Upper lobe of right lung (tissue), 1 donor: ENCODE measurements at places on chromosomes 1 and 21. TPM values are rescaled to one million over a fixed set of nuclear protein-coding genes. Genes with fewer than 3 reads are reported as not detected.

DNA sequence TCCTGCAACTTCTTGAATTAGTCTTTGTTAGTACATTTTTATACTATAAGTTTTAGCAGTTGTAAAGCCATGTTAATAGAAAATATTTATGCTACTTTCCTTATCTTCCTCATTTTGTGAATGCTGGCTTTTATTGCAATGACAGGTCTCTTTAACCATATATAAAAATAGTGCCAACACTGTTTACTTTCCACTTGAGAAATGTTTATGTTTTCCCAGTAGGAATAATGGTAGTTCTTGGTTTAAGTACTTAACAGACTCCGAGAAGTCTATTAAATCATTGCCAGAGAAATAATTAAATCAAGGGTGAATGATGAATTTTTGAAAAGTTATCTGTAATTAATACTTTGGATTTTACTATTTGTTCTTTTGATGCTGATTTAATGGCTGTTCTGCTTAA lies 9.7 kb downstream of the CHML start:
- no peaks in the 10 kb centered on the region for H3K4me1 ChIP-seq
- no peak overlapping the region for H3K4me3 ChIP-seq
- no peak for DNase-seq
- H3K27me3 ChIP-seq, result no peaks in the 10 kb centered on the region
- no peak overlapping the region for H3K27ac ChIP-seq

DNA sequence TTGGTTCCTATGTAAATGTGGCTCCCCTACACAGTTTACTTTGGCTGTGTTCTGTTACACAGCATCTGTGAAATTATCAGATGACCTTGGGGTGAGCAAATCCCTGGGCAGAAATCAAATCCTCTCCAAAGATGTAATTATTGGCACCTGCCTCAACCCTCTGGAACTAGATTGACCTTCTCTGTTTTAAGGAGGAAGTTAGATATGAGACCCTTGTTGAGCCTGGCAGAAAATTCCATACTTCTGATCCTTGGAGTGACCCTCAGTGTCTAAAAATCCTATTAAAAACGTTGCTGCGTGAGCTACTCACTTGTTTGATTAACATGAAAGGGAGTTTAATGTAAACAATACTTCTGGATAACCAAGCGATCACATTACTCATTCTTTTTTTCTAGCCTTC lies 122.0 kb downstream of the CLIC6 start:
- DNase-seq, result no peak
- H3K4me3 ChIP-seq, result no peak overlapping the region
- H3K27ac ChIP-seq, result no peak overlapping the region

GRCh38 chr1:26092422-26092821 lies 19.2 kb upstream of the PDIK1L start:
- H3K27me3 ChIP-seq, result peaks cover 5% of the 10 kb centered on the region
- no peaks in the 10 kb centered on the region for H3K36me3 ChIP-seq
- no peak overlapping the region for H3K4me3 ChIP-seq
- H3K4me1 ChIP-seq, result peaks cover 6% of the 10 kb centered on the region

GRCh38 chr1:147719029-147719698 lies 41.2 kb downstream of the GJA5 start:
- DNase-seq, result no peak

DNA sequence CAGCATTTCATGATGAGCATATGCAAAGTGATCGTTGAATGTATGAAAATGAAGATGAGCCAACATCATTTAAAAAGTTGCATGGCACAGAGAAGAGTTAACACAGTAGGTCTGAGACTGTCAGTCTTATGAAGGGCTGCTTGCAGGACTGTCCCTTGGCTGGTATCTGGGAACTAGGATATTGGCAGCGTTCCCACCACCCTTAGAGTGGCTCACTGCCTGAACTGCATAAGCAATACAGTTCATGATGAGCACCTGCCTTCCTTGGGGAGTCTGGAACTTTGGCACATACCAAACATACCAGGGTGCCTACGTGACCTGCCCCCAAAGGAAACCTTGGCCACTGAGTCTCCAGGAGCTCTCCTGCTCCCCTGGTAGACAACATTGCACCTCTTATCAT lies 161.8 kb downstream of the DSCAM start:
- no peak overlapping the region for H3K27ac ChIP-seq
- H3K36me3 ChIP-seq, result no peaks in the 10 kb centered on the region
- DNase-seq, result no peak
- no peaks in the 10 kb centered on the region for H3K4me1 ChIP-seq
- no peaks in the 10 kb centered on the region for H3K27me3 ChIP-seq
- no peak overlapping the region for H3K4me3 ChIP-seq

DNA sequence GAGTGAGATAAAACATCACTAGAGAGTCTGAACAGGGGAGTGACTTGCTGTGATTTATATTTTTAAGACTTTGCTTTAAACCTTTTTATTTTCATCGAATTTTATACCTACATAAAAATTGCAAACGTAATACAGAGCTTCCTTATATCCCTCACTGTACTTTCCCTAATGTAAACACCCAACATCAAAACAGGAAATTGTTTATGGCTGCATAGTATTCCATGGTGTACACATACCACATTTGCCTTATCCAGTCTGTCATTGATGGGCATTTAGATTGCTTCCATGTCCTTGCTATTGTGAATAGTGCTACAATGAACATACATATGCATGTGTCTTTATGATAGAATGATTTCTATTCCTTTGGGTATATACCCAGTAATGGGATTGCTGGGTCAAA lies 34.8 kb downstream of the LRIF1 start:
- no peak overlapping the region for H3K27ac ChIP-seq
- H3K4me3 ChIP-seq, result no peak overlapping the region
- no peaks in the 10 kb centered on the region for H3K36me3 ChIP-seq
- H3K27me3 ChIP-seq, result no peaks in the 10 kb centered on the region
- no peak for DNase-seq

DNA sequence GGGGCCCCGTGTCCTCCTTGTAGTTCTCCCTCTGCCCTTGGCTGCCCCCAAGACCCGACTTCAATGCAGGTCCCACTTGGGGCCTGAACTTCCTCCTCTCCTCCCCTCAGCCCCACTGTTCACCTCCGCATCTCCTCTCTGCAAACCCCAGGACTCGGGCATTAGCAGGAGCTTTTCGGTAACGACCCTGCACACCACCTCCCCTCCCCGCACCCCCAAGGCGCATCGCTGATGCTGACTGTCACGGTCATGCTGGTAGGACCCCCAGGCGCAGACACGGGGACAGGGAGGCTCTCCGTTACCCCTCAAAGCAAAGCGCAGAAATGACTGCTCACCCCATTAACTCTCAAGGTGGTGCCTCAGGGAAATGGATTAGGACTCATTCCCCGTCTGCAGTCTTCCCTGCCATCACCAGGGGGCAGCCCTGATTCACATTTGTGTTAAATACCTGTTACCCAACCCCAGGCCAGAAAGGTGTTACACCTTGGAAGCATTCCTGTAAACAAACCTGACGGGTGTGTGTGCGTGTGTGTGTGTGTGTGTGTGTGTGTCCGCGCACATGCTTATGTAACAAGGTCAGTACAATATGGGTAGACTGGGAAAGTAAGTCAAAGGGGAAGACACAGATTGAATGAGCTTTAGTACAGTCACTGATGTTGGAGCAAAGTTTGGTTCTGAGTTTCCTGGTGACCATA lies 6.4 kb upstream of the GUCA2B start:
- DNase-seq, result peak; percentile 86
- H3K4me3 ChIP-seq, result no peak overlapping the region
- no peaks in the 10 kb centered on the region for H3K36me3 ChIP-seq
- peaks cover 3% of the 10 kb centered on the region for H3K4me1 ChIP-seq

GRCh38 chr21:34952701-34953100 lies 96.4 kb downstream of the RUNX1 start:
- no peaks in the 10 kb centered on the region for H3K27me3 ChIP-seq
- H3K4me3 ChIP-seq, result no peak overlapping the region
- no peak for DNase-seq
- no peak overlapping the region for H3K27ac ChIP-seq
- no peaks in the 10 kb centered on the region for H3K4me1 ChIP-seq

- H3K4me1 ChIP-seq, result peaks cover 41% of the 10 kb centered on the region
- H3K36me3 ChIP-seq, result no peaks in the 10 kb centered on the region
- H3K27ac ChIP-seq, result peak overlapping the region; percentile 63
- DNase-seq, result no peak
- H3K4me3 ChIP-seq, result no peak overlapping the region
- H3K27me3 ChIP-seq, result no peaks in the 10 kb centered on the region
Measured at GRCh38 chr1:235938709-235939479, 72.2 kb upstream of the LYST start.

- H3K27ac ChIP-seq, result no peak overlapping the region
- H3K4me1 ChIP-seq, result no peaks in the 10 kb centered on the region
- no peak for DNase-seq
- no peaks in the 10 kb centered on the region for H3K27me3 ChIP-seq
- no peak overlapping the region for H3K4me3 ChIP-seq
Measured at GRCh38 chr1:240555524-240555923, 56.4 kb downstream of the GREM2 start.

- no peak for DNase-seq
- H3K36me3 ChIP-seq, result no peaks in the 10 kb centered on the region
- H3K4me1 ChIP-seq, result no peaks in the 10 kb centered on the region
- no peaks in the 10 kb centered on the region for H3K27me3 ChIP-seq
- H3K27ac ChIP-seq, result no peak overlapping the region
Measured at GRCh38 chr1:229086091-229086490, 184.8 kb upstream of the RAB4A start.

GRCh38 chr1:10943991-10944730 lies 68.3 kb upstream of the TARDBP start:
- H3K4me1 ChIP-seq, result peaks cover 17% of the 10 kb centered on the region
- peak overlapping the region; percentile 39 for H3K4me3 ChIP-seq
- DNase-seq, result no peak
- H3K27ac ChIP-seq, result no peak overlapping the region
- no peaks in the 10 kb centered on the region for H3K36me3 ChIP-seq
- H3K27me3 ChIP-seq, result no peaks in the 10 kb centered on the region

DNA sequence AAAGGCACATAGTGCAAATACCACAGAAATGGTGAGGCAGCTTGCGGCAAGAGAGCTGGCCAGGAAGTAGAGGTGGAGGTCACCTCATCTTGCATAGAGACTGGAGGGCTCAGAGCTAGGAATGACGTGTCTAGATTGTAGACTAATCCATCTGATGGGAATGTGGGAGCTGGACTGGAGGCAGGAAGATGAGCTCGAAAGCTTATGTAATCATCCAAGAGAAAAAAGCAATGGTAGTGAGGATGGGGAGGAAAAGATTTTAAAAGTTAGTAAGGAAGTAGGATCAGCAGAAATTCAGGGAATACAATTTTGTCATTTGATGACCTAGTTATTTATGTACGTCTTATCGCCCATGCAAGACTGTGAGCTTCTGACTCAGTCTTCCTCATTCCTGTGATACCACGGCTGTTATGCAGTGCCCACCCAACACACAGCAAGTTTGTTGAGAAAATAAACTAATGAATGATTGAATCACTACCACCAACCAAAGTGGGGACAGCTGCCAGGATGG lies 123.9 kb downstream of the RRAGC start:
- H3K27me3 ChIP-seq, result peaks cover 17% of the 10 kb centered on the region
- no peak overlapping the region for H3K4me3 ChIP-seq
- H3K4me1 ChIP-seq, result no peaks in the 10 kb centered on the region
- H3K27ac ChIP-seq, result no peak overlapping the region

GRCh38 chr21:25987531-25987930 lies 183.0 kb downstream of the APP start:
- H3K4me3 ChIP-seq, result no peak overlapping the region
- H3K27ac ChIP-seq, result no peak overlapping the region
- peaks cover 2% of the 10 kb centered on the region for H3K36me3 ChIP-seq
- no peaks in the 10 kb centered on the region for H3K27me3 ChIP-seq

- no peak overlapping the region for H3K27ac ChIP-seq
- H3K4me3 ChIP-seq, result no peak overlapping the region
- no peaks in the 10 kb centered on the region for H3K4me1 ChIP-seq
- no peak for DNase-seq
Measured at GRCh38 chr1:210696709-210697108, 368.0 kb downstream of the HHAT start.

DNA sequence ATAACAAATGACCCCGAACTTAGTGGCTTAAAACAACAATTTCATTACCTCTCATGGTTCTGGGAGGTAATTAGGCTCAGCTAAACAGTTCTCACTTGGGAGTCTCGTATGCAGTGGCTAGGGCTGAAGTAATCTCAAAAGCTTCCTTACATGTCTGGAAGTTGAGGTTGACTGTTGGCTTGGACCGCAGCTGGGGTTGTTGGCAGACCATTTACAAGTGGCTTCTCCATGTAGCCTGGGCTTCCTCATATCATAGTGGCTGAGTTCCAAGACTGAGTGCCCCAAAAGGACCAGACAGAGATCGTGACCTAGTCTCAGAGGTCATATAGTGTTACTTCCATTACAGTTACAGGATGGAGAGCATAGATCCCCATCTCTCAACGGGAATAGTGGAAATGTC lies 2.4 kb upstream of the POGZ start:
- DNase-seq, result no peak
- no peaks in the 10 kb centered on the region for H3K27me3 ChIP-seq
- H3K4me1 ChIP-seq, result peaks cover 13% of the 10 kb centered on the region

- no peak overlapping the region for H3K27ac ChIP-seq
- no peaks in the 10 kb centered on the region for H3K4me1 ChIP-seq
- no peaks in the 10 kb centered on the region for H3K36me3 ChIP-seq
- no peak overlapping the region for H3K4me3 ChIP-seq
- H3K27me3 ChIP-seq, result no peaks in the 10 kb centered on the region
Measured at GRCh38 chr1:176987016-176987415, 177.5 kb downstream of the ASTN1 start.

- no peaks in the 10 kb centered on the region for H3K4me1 ChIP-seq
- no peaks in the 10 kb centered on the region for H3K36me3 ChIP-seq
- no peaks in the 10 kb centered on the region for H3K27me3 ChIP-seq
Measured at GRCh38 chr1:17447501-17447992, 8.1 kb upstream of the RCC2 start.

DNA sequence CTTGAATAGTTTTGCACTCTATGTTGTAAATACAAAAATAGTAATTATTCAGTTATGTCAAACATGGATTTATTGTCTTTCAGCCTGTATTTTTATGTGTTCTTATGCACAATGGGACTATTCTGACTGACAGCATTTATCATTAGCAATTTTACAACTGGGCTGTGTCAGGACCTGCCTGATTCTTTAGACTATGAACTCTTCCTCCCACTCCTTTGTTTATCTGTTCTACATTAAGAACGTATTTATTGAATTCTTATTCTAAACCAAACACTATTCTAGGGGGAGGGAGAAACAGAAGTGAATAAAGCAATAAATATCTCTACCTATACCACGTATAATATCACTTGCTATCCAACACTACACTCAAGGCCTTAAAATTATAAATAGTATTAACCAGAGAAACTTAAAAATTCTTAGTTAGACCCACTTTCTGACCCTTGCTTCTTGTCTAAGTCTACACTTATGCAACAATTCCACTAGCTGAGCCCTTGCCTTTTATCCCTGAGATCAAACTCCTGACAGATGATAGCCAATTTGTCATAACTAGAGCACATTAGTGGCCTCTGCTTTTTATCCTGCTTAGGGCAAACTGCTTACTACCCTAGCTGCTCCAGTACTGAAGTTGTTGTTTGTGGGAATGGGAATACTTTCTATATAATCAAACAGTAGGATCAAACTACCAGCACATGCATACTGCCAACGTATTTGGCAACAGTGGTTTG lies 494.3 kb downstream of the BRINP3 start:
- no peak for DNase-seq
- H3K27me3 ChIP-seq, result no peaks in the 10 kb centered on the region
- no peak overlapping the region for H3K27ac ChIP-seq

The G0S2 gene
- 36.5 TPM for total RNA-seq

The AADACL4 gene
- not detected for total RNA-seq

The LENEP gene
- not detected for total RNA-seq

The FAM131C gene
- total RNA-seq, result not detected

The VHLL gene
- not detected for total RNA-seq

The SELE gene
- total RNA-seq, result 1.5 TPM

The ATP5IF1 gene
- total RNA-seq, result 87.2 TPM

The RGS5 gene
- total RNA-seq, result 93.1 TPM

The ZMYND12 gene
- total RNA-seq, result 1.9 TPM

The SLAMF9 gene
- total RNA-seq, result not detected

The AQP10 gene
- total RNA-seq, result 0.64 TPM

The BACE2 gene
- 20.9 TPM for total RNA-seq
